ENCODE measurements at places on chromosomes 6 and 20.

- DNase-seq: no peak
These were observed 708.6 kb upstream of the MARCKS start for GRCh38 chr6:113148566-113148965.

DNA sequence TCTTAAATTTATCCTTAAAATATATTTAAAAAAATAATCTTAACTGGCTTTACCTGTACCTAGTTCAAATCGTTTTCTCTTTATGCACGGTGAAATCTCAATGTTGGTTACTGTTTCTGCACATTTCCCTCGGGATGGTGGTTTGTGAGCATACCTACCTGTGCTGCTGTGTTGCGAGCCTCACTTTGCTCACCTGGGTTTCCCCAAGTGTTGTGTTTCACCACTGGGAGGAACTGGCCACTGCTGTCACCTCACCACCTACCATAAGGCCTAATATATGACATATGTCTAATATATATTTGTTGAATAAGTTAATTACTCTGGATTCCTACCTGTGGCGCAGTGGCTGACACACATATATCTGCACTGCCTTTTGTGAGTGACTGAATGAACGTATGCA is 493.5 kb upstream of the FLRT3 start:
- no peak for DNase-seq

DNA sequence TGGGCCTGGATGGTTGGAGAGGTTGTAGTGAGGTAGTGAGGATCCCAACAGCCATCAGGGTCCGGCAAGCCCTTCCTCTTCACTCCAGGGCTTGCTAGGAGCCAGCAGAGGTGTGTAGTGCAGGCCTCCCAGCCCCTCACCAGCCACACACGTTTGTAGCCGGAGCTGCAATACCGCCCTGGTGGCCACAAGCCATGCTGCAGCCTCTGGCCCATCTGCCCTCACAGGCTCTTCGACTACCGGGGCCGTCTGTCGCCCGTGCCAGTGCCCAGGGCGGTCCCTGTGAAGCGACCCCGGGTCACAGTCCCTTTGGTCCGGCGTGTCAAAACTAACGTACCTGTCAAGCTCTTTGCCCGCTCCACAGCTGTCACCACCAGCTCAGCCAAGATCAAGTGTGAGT is 36.4 kb downstream of the EIF2S2 start:
- DNase-seq: peak; percentile 47

- no peak for DNase-seq
These were observed 80.3 kb downstream of the DTNBP1 start for GRCh38 chr6:15582499-15582898.

DNA sequence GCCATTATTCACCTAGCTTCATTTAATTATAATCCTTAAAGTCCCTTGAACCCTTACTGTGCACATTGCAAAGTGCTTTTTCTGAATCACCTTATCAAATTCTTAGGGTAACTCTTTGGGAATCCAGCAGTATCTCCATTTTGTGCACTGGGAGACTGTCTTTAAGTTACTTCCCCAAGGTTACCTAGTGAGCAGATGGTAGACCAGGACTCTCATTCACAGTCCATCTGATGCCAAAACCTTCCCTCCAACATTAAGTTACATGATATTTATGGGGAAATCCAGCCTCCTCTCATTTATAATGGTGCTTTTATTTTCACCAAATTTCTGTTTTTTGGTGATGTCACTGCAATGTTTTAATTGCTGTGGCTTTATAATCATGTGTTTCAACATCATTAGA is 75.7 kb downstream of the NCOA7 start:
- DNase-seq: no peak

GRCh38 chr6:34580707-34581560 is 24.8 kb upstream of the SPDEF start:
- no peak for DNase-seq

GRCh38 chr6:32413427-32414047 is 6.6 kb upstream of the BTNL2 start:
- peak; percentile 90 for DNase-seq

DNA sequence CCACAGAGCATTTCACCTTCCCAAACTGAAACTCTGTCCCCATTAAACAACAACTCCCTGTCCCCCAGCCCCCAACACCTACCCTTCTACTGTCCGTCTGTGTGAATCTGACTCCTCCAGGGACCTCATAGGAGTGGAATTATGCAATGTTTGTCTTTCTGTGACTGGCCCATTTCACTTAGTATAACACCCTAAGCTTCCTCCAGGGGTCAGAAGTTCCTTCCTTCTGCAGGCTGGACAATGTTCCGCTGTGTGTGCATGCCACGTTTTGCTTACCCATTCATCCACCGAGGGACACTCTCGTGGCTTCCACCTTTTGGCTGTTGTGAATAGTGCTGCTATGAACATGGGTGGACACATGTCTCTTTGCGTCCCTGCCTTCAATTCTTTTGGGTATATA is 37.6 kb upstream of the MPC1 start:
- no peak for DNase-seq

DNA sequence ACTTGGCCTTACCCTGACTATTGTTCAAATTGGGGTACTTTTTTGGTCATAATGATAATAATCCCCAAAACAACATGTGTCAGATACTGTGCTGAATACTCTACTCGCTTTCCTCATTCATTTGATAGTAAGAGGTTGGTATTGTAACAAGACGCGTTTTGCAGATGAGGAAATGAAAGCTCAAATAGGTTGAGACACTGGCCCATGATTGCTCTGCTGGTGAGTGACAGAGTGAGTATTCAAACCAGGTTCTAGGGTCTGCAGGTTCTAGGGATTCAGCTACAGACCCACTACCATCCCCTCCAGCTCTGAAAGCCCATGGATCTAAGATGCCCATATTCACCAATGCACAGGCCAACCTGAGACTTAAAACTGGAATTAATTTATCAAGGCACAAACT is 1.3 kb upstream of the ENPP4 start:
- no peak for DNase-seq

DNA sequence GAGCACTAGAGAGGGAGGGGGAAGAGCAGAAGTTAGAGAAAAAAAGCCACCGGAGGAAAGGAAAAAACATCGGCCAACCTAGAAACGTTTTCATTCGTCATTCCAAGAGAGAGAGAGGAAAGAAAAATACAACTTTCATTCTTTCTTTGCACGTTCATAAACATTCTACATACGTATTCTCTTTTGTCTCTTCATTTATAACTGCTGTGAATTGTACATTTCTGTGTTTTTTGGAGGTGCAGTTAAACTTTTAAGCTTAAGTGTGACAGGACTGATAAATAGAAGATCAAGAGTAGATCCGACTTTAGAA is 2.0 kb downstream of the ID4 start:
- DNase-seq: no peak

DNA sequence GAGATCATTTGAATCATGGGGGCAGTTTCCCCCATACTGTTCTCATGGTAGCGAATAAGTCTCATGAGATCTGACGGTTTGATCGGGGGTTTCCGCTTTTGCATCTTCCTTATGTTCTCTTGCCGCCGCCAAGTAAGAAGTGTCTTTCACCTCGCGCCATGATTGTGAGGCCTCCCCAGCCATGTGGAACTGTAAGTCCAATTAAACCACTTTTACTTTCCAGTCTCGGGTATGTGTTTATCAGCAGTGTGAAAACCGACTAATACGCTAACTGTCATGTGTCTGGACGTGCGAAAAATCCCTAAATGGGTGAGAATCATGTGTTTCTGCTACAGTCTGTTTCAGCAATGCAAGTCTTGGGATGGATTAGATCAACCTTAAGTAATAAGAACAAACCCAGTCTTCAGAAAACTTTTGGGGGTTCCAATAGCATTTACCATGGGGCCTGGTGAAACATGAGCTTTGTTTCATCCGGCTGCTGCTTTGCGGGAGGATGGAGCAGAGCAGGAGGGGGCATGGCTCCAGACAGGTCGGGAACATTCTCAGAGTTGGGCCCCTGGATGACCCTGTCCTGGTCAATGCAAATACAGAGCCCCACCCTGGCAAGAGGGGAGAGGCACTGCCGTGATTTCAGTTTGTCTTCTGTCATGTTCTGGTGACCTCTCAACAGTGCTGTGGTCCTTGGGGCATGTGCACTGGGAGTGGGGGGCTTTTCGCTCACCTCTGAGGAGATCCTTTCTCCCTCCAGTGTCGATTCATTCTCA is 41.5 kb downstream of the CTCFL start:
- DNase-seq: no peak

- no peak for DNase-seq
These were observed 2.2 kb downstream of the PRRC2A start for GRCh38 chr6:31622684-31623091.

GRCh38 chr6:84772428-84773132 is 8.2 kb upstream of the TBX18 start:
- DNase-seq: peak; percentile 33

- DNase-seq: no peak
These were observed 187.1 kb downstream of the ID4 start for GRCh38 chr6:20024316-20024673.
